ENCODE measurements at places on chromosomes 16 and 17.

DNA sequence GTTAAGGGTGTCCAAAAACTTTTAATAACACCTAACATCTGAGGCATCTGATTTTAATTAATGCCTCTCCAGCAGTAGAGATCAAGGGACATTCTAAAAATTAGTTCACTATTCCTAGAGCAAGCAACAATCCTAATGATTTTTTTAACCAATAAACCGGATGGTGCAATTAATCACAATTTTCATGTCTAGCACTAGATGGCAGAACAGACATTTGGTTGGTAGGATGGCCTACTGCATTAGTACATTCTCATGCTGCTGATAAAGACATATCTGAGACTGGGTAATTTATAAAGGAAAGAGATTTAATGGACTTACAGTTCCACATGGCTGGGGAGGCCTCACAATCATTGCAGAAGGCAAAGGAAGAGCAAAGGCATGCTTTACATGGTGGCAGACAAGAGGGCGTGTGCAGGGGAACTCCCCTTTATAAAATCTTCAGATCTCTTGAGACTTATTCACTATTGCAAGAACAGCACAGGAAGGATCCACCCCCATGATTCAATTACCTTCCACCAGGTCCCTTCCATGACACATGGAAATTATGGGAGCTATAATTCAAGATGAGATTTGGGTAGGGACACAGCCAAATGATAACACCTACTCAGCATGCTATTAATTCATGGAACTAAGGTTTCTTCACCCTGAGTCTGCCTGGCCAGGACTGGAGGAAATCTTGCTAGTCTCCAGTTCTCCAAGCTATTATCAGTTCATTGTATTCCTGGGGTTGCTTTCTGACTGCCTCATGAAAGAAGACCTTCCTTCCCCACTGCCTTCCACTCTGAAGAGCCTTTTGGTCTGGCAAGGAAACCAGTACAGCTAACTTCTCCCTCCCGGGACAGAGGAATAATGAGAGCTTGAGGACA lies 24.8 kb downstream of the HS3ST3A1 start:
- DNase-seq: no peak

DNA sequence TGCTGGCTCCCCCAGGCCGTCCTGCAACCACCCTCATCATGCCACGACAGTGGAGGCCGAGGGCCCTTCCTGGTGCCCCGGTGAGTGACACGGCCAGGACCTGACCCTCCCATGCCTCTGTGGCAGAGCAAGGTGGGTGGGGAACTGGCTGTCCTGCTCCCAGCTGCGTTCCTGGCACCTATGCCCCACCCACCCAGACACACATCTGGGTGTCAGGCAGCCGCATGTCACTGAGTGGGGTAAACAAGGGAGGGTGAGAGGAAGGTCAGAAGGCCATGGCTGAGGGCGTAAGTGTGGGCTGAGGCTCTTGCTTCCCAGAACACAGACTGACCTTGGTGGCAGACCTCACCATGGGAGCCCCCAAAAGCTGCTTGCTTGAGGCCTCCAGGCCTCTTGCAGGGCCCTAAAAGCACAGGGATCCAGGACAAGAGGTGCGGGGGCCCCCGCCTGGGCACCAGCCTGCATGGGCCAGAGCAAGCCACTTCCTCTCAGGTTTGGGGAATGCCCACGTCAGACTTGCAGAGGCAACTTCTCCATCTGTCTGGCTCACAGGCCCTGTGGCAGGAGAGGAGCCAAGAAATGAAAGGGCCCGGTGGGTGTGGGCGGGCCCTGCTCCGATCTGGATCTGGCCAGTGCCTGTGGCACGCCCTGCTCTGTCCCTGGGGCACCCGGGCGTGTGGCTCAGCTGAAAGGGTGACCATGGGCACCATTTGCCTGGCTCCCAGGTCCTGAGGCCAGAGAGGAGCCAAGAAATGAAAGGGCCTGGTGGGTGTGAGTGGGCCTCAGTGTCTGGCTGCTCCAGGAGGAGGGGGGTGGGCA lies 3.9 kb upstream of the CCDC57 start:
- no peak for DNase-seq

- DNase-seq: no peak
Measured at GRCh38 chr16:85644093-85644712, 31.1 kb downstream of the GSE1 start.

- no peak for DNase-seq
Measured at GRCh38 chr17:670286-670685, 44.4 kb downstream of the VPS53 start.

DNA sequence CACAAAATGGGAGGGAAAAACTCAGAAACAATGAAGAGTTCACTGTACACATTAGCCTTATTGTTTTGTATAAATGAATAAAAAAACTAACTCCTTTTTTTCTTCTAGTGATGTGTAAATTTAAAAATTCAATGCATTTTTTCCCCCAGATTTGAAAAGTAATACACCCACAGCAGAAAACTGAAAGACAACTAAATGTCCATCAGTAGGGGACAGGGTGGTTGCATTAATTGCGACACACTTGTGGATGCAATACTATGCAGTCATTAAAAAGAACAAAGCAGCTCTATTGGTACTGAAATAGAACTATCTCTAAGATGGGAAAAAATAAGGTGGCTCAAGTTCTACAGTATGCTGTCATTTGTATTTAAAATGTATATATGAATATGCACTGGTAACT lies 13.7 kb upstream of the WIPI1 start:
- DNase-seq: no peak

DNA sequence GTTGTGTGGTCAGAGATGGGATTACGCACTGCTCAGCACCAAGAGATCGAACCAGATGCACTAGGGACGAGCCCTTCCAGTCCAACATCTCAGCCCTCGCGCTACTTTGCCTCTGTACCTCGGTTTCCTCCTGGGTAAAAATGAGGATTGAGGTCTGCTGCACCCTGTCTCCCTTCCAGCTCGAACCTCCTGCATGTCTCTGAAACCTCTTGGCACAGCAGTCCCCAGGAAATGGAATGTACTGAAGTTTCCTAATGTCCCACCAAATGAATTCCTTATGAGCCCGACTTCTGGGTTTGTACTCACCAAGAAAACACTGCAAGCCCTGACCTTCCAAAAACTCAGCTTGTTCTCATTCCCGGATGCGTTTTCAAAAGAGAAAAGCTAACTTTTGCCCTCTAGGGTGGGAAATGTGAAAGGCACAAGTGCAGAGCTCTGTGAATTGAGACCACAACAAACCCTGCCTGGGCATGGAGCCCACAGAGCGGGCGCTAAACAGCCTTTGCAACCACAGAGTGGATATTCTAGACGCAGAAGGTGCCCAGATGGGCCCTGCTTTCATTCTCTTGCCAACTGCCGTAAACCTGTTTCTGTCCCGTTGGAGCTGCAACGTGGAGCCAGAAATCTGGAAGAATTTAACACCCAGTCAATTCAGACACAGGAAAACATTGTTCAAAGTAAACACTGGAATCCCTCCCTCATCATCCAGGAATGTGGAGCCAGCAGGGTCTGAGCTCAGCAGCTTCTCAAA lies 10.3 kb downstream of the CDRT4 start:
- DNase-seq: peak; percentile 57

GRCh38 chr17:76546556-76547182 lies 6.8 kb downstream of the PRCD start:
- no peak for DNase-seq

DNA sequence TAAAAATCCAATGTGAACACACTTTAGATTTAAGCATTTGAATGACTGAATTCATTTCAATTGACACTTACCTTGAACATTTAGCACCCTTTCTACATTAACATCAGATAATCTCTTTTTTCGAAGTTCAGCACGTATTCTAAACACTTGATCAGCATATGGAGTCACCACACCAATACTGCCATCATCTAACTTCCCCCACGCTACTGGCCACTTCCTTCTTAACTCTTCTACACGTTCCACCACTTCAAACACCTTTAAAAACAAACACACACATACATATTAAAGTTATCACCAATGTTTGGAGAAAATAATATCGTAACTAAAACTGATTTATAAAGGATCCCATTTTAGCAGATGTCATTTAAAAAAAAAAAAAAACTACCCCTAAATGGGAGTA lies 93.5 kb downstream of the CACNG1 start:
- DNase-seq: no peak

GRCh38 chr16:20844054-20844453 lies 37.7 kb downstream of the REXO5 start:
- DNase-seq: no peak

- no peak for DNase-seq
Measured at GRCh38 chr17:65463242-65463641, 98.2 kb downstream of the AXIN2 start.

GRCh38 chr16:29678691-29679267 lies at the start of gene QPRT:
Gene QPRT (plus strand): TSS chr16:29679180. CDS start chr16:29679198, 18 bp downstream.
- no peak for DNase-seq

DNA sequence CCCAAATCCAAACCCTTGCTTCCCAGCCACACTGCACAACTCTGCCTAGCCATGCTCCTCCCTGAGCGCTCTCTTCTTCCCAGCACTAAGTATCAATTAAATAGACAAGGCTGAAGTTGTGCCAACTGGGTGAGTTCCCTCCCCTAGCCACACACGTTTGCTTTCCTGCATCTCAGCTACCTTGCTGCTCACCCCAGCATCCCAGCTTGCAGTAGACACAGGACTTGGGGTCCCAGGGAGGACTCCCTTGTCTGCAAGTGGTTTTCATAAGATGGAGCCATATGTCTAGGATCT lies 4.9 kb downstream of the CCDC182 start:
- DNase-seq: no peak

DNA sequence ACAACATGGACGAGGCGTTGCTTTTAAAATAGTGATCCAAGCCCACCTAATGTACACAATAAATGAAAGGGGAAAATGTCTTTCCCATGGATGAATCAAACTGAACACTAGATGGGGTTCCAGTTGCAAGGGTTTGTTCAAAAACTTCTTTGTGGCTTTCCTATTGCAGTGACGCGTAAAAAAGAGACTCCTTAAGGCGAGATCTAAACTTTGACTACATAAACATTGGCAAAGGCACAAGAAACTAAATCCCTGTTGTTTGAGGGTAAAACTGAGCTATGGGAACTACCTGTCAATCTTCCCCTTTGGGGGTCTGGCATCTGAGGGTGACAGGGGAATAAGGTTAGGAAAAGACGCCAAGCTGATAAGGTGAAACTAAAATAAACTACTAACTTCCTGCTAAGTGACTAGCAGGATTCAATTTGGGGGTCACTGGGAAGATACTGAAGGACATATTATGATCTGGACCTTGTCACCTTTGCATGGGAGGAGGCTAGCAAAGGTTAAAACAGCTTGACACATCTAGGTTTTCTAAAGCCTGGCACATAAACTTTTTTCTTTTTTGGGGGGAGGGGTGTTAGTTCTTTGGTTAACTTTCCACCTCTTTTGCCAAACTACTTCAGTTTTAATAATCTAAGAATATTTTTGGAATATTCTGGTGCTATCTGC lies 4.7 kb downstream of the SALL1 start:
- DNase-seq: no peak

DNA sequence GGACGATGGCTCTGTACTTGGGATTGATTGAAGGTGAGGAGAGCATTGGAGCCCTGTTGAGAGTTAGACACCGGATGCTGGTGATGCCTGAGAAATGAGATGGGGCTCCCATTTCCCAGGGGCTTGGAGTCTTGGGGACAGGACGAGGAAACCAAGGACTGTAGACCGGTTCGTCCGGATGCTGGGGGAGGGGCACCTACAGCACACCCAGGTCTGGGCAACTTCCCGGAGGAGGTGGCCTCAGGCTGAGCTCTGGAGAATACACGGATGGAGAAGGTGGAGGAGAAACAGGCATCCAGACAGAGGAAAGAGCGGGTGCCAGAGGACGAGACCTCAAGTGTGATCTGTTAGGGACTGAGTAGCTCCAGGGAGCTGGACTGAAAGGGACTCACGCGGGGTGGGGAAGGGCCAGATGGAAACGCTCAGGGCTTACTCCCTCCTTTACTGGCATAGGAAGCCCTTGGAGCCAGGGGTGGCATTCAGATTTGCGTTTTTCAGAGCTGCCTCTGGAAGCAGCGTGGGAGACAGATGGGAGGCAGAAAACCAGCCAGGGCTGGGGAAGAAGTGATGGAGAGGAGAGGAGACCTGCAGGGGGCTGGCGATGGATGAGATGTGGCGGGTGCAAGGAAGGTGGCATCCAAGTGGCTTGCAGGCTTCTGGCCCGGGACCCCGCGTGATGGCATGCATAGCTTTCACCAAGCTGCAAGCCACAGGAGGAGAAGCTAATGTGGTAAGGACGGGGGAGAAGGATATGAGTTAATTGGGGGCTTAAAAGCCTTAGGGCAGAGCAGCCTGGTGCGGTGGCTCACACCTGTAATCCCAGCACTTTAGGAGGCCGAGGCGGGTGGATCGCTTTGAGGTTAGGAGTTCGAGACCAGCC lies 8.3 kb downstream of the C1QTNF1 start:
- DNase-seq: no peak

GRCh38 chr17:76597156-76598003 lies 11.7 kb upstream of the ST6GALNAC2 start:
- DNase-seq: peak; percentile 6

- DNase-seq: no peak
Measured at GRCh38 chr17:82691714-82692113, 6.8 kb downstream of the RAB40B start.

GRCh38 chr16:27239026-27239425 lies 29.5 kb downstream of the NSMCE1 start:
- no peak for DNase-seq

Data from NCI-H2029 (cell line).